ENCODE measurements at places on chromosomes 1 and 21.

DNA sequence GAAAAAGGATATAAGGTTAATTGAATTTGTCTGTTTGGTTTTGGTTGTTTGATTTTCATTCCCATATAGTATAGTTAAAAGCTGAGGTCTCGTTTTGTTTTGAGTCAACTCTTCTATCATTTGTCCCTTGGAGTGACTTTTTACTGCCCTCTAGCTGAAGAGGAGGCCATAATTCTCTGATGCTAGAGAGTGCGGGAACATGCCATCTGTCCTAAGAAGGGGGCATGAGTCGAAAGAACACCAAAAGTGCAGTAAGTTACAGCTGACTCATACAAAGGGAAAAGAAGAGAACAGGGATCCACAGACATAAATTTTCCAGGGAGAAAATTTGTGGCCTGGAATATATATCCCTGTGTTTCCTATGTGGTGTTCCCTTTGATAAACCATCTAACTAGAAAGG lies 4.1 kb downstream of the KRTAP21-3 start:
- no peak for DNase-seq

DNA sequence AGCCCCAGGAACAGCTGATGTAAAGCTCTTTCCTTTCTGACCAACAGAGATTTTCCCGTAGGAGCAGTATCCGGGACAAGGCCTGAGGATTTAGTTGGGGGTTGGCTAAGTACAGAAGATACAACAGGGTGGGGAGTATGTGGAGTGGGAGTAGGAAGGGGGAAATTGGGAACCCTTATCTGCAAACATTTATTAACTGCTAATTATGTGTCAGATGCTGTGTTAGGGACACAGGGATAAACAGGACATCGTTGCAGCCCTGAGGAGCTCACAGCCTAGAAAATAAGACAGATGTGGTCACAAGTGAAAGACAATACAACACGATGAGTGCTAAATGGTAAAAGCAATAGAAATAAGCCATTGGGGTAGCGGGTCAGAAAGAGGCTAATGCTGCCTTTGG lies 12.0 kb downstream of the CD84 start:
- no peak for DNase-seq

GRCh38 chr1:66374561-66375111 lies 159.3 kb upstream of the SGIP1 start:
- no peak for DNase-seq

DNA sequence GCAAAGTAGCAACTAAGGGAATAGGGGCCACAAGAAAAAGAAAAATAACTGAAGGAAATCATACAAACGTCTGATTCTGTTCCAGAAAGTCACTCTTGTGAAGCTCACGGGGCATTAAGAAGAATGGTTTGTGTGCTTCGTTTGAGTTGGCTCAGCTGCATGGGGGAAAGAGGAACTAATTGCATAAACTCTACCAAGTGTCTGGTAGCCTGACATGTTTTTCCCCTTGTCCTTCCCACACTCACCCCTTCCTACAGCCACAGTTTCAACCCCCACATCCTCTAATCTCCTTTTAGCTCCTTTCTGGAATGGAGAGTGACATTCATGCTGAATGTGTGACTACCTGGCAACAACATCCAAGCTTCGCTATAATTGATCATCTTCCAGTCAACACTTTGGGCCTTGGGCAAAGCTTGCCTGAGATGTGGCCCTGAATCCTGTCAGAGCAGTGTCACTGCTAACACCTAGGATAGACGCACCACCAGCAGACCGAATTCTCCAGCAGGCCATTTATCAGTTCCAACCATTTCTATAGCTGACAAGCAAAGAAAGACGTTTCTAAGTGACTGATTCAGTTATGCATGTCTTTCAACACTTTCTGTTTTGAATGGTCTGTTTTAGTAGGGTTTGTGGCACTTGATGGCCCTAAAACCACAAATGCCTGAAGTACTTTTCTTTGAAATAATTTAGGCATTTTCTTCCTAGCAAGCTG lies 439.6 kb downstream of the TTLL7 start:
- no peak for DNase-seq

DNA sequence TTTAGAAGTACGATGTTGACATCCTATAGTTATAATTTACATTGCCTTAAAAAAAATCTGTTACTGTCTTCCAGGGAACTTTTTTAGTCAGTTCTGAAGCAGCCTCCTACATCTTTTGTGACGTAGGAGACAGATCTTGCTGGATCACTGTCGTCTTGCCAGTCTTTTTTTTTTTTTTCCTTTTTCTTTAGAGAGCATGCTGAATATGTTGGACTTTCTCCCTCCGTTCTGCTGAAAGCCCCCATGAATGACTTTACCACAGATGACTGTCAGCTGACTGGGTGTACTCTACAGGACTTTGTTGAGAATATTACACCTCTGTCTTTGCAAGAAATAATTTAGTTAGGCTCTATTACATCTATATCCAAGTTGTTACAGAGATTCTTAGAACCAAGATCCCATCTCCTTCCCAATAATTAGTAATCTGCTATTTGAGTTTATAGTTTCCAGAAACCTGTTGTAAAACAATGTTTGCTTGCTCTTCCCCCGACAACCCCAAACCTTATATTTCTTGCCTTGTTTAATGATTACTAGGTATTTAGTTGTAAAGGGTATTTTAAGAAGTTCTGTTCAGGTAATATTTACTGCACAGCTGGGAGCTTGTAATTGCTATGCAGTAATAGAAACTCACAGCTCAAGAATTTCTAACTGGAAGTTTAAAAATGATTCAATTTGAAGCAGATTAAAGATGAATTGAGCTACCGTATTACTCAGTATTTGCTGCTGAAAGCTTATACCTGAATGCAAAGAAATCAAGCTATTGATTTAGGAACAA lies 61.8 kb downstream of the RASAL2 start:
- DNase-seq = no peak

GRCh38 chr1:177872308-177872900 lies 97.5 kb downstream of the SEC16B start:
- DNase-seq = no peak

- DNase-seq = no peak
Measured at GRCh38 chr1:110647254-110647891, 27.4 kb downstream of the KCNA3 start.

DNA sequence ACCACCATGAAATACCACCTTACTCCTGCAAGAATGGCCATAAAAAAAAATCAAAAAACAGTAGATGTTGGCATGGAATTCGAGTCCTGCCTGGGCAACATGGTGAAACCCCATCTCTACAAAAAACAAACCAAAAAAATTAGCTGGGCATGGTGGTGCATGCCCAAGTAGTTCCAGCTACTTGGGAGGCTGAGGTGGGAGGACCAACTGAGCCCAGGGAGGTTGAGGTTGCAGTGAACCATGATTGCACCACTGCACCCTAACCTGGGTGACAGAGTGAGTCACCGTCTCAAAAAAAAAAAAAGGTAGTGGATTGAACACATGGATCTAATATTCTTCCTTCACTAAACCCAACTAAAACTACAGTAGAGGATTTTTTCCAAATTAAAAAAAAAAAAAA lies 125.9 kb downstream of the CCDC185 start:
- DNase-seq = no peak

- no peak for DNase-seq
Measured at GRCh38 chr1:47435506-47436303, 2.1 kb upstream of the FOXD2 start.

DNA sequence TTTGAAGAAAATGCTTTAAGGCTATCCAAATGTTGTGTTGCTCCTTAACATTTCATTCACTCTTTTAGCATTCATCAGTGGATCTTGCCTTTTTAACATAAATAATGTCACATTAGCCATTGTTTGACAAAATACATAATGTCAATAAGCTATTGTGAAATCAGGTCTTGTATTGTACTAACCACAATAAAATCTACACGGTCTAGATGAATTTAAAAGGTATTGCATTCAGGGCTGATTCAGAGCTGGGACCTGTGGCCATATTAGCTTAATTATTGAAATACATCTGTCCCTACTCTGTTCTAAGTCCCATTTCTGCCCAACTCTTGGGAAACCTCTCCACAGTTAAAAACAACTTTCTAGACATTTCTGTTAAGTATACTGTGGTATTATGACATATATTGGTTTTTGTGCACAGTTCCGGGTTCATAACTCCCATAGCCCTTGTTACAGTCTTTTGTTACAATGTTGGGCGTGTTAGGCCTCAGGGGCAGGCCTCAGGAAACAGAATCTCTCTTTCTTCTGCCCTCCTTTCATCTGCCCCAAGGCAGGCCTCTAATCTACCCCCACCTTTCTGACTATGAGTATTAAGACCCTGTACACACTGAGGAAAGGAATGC lies 44.7 kb upstream of the CITED4 start:
- DNase-seq = no peak

DNA sequence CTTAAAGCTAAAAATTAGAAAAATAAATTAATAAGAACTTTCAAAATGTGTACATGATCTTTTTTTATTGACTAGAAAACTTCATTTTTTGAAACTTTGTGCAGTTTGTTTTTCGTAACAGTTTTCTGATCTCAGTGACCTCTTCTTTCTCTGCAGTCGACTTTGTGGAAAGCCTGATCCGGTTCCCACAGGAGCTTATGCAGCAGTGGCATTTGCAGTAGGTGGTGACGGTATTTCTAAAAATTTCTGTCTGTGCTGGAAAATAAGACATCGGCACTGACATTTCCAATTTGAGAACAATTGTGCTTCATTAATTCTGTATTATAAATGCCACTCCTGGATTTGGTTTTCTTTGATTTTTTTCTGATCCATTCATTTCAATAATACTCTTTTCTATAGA lies 68.8 kb downstream of the CLDN17 start:
- no peak for DNase-seq

- DNase-seq = no peak
Measured at GRCh38 chr1:25430967-25431881, 527 bp downstream of the MACO1 start.

- DNase-seq = no peak
Measured at GRCh38 chr1:33818071-33818470, 45.8 kb upstream of the HMGB4 start.

GRCh38 chr1:164578479-164579200 lies 19.7 kb downstream of the PBX1 start:
- no peak for DNase-seq

DNA sequence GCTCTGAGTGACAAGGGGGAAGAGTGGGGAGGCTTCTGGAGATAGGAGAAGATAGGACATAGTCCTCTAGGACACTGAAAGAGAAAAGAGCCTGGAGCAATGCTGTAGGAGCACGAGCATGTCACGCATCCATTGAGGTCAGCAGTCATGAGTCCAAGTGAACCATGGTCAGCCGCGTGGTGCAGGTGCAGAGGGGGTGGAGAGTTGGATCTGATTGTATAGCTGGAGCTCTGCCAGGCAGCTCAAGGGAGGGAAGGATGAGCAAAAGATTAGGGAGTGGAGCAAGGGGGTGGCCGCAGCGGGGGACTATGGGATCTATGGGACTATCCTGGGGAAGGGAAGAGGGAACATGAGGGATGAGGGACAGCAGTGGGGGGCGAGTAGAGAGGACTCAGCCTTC lies 14.0 kb downstream of the PADI1 start:
- DNase-seq = no peak

GRCh38 chr1:19166066-19166465 lies 44.0 kb downstream of the UBR4 start:
- no peak for DNase-seq

DNA sequence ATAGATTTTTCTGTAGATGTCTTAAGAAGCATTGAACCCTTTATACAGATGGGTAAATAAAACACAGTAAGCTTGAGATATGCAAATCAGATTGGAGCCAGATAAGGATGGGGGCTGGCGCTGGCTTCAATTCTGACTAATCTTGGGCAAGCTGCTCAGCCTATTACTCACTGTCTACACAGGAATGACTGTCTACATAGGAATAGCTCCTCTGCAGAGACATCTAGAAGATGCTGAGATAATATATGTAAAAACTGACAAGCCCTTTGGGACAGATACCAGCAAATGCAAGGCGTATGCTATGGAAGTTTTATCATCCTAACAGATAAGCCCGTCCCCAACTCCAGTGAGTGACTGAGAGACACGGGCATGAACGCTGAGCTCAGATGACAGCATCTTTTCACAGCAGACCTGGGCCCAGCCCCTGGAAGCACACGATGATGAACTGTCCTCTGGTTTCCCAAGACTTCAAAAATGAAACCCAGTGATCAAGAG lies 1.7 kb downstream of the CLDN14 start:
- no peak for DNase-seq

DNA sequence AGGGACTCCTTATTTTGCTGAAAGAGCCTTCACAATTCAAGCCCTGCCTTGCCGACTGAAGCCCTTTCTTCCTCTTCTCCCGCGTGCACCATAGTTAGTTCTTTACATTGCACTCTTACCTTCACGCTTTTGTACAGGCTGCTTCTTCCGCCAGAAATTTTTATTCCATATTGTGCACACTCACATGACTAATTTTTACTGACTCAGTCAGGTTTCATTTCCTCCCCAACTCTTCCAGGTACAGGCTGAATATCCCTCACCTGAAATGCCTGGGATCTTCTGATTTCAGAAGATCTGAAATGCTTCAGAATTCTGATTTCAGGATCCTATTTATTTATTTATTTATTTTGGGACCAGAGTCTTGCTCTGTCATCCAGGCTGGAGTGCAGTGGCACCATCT lies 172.8 kb downstream of the ZNF281 start:
- no peak for DNase-seq

DNA sequence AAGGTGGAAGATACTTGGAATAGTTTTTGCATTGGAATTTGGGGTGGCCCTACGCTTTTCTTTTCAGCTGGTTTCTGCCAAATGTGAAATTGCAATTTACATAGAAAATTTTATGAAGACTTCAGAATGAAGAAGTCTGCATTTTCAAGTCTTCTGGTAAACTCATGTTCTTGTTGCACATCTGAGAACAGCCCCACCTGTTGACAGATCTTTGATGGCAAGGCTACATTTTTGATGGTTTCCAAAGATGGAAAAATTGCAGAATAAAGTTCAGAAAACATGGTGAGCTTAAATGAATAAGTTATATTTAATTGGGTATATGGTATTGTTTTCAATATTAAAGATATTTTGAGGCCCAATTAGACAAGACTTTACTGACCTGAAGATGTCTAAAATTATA lies 25.4 kb downstream of the OLFM3 start:
- DNase-seq = no peak

- DNase-seq = no peak
Measured at GRCh38 chr1:170534626-170535147, 2.7 kb downstream of the GORAB start.

DNA sequence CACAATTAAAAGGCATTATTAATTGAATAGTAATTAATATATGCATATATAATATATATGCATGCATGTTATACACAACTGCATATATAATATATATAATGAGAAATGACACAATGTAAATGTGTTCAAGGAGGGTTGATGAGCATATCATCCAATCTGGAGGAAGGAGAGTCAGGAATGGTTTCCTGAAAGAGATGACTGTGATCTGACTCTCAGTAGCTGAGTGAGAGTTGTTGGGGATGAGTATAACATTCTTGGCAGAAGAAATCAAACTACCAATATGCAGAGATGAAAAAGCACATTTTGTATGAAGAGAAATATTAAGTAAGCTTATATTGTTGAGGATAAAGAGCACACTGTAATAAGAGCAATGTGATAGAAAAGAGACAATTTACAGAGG lies 37.3 kb downstream of the F13B start:
- no peak for DNase-seq
